ENCODE measurements at places on chromosomes 7 and 10. TPM values are rescaled to one million over a fixed set of nuclear protein-coding genes. Genes with fewer than 3 reads are reported as not detected.

DNA sequence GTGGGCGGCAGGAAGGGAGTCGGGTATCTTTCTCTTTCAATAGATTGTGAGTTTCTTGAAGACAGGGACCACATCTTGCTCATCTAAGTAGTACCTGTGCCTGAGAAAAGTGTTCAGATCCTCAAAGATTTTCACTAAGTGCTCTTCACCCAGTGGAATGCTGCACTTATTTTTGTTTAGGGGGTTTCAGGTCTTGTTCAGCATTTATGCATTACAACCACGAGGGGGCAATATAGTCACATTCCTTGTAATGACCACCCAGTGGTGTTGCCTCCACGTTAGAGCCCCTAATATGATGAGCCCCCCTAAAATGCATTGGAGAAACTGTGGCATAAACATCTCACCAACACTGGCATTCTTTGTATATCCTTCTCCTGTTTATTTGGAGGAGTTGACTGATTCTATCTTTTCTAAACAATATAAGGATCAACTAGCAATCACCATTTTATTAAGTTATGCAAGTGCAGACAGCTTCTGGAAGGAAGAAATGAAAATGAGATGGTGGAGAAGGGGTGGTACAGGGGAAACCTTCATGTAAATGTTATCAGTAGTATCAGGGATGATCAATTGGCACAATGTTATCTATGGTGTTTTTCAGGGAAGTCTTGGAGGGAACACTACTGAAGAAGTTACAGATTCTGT is 3.1 kb upstream of the PAPSS2 start:
- DNase-seq, result no peak

GRCh38 chr10:80253266-80253962 is 36.0 kb downstream of the MAT1A start:
- DNase-seq, result no peak

- DNase-seq, result no peak
Measured at GRCh38 chr10:44581996-44582395, 197.1 kb upstream of the CXCL12 start.

- DNase-seq, result no peak
Measured at GRCh38 chr7:35988105-35988504, 164.9 kb upstream of the EEPD1 start.

DNA sequence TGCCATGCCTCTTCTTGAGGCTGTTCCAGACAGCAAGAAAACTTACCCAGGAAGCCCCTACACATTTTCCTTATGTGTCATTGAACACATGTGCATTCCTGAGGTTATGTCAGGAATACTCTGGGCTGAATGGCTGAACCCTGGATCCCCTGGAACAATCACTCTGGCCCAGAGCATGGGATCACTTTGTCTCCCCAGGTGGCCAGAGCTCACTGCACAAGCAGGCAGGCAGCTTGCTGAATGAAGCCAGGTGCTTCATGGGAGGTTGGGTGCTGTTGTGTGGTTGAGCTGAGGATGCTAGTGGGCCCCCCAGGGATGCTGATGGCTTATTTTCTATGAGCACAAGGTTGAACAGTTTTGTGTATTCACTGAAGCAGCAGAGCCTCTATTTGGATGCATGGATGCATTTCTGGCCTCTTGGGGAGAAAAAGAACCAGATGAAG is 54.7 kb upstream of the NPTX2 start:
- DNase-seq, result peak; percentile 38

DNA sequence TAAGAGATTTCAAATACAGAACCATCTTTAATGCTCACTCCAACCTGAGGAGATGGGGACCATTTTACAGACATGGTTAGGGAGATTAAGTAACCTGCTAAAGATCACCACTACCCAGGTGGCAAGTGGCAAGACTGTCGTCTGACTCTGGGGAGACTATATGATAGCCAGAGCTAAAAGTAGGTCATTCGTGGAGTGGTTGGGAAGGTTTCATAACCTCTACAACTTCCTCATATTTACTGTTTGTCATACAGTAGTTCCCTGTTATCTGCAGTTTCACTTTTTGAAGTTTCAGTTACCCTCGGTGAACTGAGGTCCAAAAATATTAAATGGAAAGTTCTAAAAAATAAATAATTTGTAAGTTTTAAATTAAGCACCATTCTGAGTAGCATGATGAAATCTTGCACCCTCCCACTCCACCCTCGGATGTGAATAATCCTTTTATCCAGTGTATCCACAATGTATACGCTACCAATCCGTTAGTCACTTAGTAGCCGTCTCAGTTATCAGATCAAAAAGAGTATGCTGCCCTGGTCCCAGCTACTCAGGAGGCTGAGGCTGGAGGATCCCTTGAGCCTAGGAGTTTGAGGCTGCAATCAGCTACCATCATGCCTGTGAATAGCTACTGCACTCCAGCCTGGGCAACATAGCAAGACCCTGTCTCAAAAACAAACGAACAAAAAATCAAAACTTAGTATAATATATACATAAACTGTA is 14.9 kb upstream of the LGI1 start:
- no peak for DNase-seq

DNA sequence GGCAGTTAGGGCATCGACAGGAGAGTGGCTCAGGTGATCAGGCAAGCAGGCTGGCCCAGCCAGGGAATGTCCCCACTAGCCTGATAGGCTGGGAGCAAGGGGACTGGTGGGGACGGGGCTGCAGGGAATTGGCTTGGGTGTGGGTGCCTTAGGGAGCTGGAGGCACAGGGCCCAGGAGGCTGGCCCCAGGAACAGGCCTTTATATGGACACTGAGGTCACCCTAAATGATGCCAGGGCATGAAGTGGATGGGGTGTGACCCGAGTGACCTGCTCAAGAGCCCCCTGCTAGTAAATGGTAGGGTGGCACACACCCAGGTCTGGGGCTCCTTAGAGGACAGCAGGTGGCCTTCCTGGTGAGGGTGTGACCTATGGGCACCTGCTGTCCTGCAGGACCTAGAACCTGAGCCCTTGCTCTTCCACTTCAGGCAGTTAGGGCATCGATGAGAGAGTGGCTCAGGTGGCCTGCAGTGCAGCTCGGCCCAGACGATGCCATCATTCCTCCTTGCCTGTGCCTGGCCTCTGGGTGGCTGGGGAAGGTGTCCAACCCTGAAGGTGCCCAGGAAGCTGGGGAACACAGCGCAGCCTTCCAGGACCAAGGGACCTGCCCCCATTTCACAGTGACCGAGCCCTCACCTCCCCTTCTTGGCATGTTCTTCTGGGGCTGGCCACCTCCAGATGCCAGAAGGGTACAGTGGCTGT is 51.7 kb upstream of the LEP start:
- DNase-seq, result peak; percentile 30

GRCh38 chr10:110864662-110865140 is 7.0 kb upstream of the PDCD4 start:
- no peak for DNase-seq

The AKR1C8 gene
- total RNA-seq, result not detected

The UBTD1 gene
- 7.9 TPM for total RNA-seq

The NPFFR1 gene
- under 0.01 TPM for total RNA-seq

The HMX3 gene
- not detected for total RNA-seq

The TAC1 gene
- total RNA-seq, result 14.4 TPM

The RGS10 gene
- 172 TPM for total RNA-seq

Measured in sigmoid colon (tissue), 7 donors.